ENCODE measurements at places on chromosomes 1 and 21.

GRCh38 chr1:70411360-70411844 is 334 bp downstream of the CTH start:
- no peak for DNase-seq

DNA sequence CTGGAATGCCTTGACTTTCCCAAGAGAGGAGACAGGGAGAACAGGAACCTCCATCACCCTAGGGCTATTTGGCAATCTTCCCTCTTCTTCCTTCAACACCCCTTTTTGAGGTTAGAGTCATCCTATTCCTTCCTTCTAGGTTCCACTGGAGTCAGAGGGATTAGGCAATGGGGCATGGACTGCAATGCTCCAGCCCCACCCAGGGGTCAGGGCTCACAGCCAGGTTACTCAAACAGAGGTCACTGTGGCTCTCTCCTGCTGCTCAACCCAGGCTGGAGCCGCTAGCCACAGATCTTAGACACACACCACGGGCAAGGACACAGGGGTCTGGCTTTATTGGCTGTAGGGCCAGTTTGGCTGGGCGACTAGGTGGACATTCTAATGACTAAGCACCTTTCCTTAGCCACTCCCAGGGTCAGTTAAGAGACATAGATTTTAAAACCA is 145.5 kb upstream of the NRIP1 start:
- DNase-seq: no peak

- no peak for DNase-seq
Observed at GRCh38 chr1:189007824-189008223, 1469.8 kb downstream of the BRINP3 start.

DNA sequence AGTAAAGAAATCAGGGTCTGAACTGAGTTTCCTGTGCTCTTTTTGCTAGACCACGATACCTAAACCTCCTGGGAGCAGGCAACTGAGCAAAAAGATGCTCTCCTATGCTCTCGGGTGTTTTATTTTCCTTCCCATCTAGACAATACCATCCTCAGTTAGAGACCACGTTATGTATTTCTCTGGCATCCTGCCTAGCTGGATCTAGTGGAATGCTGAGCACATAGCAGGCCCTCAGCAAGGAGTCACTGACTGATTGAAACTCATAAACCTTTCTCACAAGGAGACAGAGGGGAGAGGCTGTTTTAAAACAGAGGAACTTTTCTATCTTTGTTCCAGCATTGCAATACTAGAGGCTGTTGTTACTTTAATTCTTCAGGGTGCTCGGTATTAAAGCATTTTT is 168.0 kb downstream of the CYYR1 start:
- peak; percentile 16 for DNase-seq

Data from GM23338 (cell line).